A549 treated with ZK216348 at 1 μM for 4 hours (cell line): ENCODE measurements at places on chromosomes 5 and 9. TPM values are rescaled to one million over a fixed set of nuclear protein-coding genes. Genes with fewer than 3 reads are reported as not detected.

The PCDHGA3 gene
- total RNA-seq, result not detected in 5 replicates

The ADAMTSL2 gene
- total RNA-seq, result not detected in 5 replicates

The TRMO gene
- 10.4 to 15.8 TPM (median 11.2 TPM) in 5 replicates for total RNA-seq

The RABL6 gene
- 51.1 to 91.8 TPM (median 82.9 TPM) in 5 replicates for total RNA-seq

The BTNL8 gene
- not detected in 5 replicates for total RNA-seq
